ENCODE measurements at places on chromosomes 6 and 20.

GRCh38 chr20:21179757-21180156, 53.9 kb downstream of the KIZ start:
- no peak for DNase-seq

- DNase-seq = no peak
Observed at GRCh38 chr20:62449951-62450691, 22.8 kb upstream of the RBBP8NL start.

GRCh38 chr6:45586216-45587171, 208.8 kb upstream of the SUPT3H start:
- peak; percentile 41 for DNase-seq

GRCh38 chr20:53599044-53599362, 5.4 kb upstream of the ZNF217 start:
- DNase-seq = no peak

DNA sequence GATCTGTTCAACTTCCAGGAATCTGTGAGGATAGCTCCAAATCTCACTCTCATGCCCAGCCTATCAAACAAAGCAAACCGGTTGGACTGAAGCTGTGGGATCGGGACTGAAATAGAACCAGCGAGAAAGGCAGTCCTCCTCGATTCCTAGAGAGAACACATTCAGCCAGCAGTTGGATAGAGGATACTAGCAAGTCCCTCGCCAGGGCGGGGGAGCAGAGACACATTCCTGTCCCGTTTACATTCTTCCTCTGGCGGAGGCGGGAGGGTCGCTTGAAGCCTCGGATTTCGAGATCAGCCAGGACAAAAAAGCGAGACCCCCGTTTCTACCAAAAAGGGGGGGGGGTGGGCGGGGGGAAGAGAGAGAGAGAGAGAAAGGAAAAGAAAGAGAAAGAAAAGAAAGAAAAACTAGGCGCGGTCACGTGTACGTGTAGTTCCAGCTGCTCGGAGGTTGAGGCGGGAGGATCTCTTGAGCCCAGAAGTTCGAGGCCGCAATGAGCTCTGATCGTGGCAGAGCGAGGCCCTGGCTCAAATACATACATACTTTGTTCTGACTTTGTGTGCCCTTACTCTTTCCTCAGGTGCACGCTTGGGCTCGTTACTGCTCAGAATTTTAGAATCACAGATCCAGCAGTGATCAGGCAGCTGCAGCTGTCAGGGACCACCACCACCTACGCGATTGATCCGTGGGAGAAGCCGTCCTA, 19.5 kb downstream of the ZNF311 start:
- no peak for DNase-seq

DNA sequence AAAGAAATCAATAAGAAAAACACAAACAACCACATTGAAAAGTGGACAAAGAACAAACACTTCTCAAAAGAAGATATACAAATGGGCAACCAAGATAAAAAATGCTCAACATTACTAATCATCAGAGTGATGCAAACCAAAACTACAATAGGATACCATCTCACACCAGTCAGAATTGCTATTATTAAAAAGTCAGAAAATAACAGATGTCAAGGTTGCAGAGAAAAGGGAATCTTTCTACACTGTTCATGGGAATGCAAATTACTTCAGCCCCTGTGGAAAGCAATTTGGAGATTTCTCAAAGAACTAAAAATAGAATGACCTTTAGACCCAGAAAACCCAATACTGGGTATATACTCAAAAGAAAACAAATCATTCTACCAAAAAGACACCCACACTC, 29.8 kb downstream of the KIF6 start:
- no peak for DNase-seq

DNA sequence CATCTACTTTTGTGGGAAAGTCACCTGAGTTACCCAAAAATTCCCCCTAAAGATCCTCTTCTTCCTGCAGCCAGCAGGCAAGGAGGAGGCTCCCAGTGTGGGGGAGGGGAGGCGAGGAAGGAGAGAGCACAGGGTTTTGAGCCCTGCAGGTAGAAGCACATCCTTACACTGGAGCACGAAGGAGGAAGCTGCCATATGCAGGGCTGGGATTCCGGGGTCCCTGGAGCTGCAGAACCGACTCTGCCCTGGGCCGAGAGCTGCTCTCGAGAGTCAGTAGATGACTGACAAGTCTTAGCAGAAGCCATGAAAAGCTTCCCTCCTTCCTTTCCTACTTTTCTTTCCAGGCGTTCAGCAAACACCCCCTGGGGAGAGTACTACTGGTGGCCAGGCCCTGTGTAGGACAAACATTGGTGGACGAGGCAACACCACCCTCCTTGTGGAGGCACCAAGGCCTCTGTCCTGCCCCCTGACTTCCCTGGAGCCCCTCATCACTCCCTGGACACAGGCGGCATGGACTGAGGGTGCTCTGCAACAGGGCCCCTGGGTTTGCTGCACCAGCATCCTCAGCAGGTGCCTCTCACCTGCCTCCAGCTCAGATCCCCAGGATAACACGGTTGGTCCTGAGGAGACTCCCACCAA, 211.7 kb upstream of the CST7 start:
- no peak for DNase-seq

DNA sequence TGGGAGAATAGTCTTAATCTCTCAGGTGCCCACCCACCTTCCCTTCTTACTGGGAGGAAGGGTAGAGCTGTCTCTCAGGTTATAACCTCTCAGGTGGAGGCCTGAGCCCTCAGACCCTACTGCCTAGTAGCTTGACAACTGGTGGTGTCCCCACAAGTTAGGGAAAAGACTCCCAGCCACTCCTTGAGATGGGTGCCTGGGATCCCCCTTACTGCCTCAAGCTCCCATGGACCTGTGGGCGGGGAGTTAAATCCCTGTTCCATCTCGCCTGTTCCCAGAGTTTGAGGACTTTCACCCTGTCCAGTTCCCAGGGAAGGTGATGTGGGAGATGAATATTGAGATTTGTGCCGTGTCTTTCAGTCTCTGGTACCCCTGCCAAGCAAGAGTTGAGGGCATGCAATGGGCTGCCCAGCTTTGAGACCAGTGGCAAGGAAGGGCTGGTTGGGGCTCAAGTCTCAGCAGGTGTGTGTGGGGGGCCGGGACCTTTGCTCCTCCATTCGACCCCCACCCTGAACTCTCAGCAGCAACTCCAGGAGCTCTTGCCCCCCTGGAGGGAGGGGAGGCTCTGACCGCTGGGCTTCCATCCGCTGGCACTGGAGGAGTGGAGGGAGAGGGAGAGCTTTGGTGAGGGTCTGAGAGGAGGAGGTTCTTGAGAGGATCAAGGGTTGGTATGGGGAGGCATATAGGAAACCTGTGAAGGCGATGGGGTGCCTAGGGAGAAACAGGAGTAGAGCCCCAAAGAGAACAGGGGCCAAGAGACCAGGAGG, 1.1 kb upstream of the PBX2 start:
- no peak for DNase-seq

- DNase-seq = no peak
Observed at GRCh38 chr20:37869334-37869861, 33.5 kb upstream of the VSTM2L start.

DNA sequence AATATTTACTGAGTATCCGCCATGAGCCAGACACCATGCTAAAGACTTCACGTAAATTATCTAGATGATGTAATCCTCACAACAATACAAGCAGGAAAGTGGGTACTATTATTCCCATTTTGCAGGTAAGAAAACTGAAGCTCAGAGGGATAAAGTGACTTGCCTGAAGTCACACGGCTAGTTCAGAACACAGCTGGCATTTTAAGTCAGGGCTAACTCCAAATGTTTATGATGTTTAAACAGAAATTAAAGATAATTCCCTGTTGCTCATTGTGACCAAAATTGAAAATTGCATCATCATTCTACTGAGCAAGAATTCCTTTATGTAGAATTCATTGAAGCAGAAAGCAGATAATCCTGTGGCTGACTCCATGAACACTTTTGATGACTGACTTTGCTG, 71.3 kb upstream of the STXBP5 start:
- no peak for DNase-seq

DNA sequence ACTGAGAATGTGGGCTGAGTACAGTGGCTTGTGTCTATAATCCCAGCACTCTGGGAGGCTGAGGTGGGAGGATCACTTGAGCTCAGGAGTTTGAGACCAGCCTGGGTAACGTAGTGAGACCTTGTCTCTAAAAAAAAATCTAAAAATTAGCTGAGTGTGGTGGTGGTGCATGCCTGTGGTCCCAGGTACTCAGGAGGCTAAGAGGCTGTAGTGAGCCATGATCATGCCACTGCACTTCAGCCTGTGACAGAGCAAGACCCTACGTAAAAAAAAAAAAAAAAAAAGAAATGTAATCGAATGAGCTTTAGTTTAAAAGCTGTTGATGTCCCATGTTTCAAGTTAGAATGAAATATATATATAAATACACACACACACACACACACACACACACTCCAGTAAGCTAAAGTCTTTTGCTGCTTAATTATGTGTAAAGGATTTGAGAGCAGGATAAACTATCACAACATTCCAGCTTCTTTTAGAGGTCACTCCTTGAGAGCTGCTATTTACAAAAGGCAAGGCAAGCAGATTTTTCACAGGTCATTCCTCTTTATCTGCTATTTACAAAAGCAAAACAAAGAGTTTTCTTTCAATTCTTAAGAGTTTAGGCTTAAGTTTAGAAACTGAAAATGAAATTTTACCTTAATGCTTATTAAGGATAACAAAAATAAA, 4.7 kb upstream of the MICAL1 start:
- no peak for DNase-seq

DNA sequence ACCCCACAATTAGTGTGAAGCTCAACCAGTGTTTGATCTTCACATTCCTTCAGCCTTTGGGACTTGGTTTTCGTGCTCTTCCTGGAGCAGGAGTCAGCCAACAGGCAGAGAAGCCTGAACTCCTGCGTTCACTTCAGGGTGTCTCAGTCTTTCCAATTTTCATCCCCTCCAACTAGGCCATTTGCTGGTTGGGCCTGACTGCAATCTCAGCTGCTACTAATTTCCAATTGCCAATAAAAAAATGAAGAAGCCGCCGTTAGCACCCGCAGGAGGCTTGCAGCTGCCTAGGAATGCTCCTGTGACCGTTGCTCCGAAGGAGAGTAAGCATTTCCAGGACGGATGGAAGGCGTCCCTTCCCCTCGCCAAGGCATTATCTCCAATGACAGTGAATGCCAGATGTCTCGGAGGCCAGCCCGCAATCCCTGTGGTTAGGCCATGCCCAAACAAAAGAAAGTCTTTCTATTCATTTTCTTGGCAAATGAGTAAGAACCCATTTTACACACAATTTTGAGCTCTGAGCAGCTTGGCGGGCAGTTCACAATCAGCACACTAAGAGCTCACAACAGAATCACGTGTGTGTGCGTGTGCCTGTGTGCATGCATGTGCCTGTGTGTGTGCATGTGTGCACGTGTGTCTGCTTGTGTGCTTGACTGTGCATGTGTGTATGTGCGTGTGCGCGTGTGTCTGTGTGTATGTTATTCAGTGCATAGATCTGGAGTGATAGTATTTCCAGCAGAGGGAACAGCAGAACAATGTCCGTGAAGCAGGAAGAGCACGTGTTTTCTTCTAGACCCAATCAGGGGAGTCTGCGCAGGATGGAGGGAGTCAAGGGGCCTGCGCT, 301.2 kb downstream of the SMOC2 start:
- DNase-seq = no peak

DNA sequence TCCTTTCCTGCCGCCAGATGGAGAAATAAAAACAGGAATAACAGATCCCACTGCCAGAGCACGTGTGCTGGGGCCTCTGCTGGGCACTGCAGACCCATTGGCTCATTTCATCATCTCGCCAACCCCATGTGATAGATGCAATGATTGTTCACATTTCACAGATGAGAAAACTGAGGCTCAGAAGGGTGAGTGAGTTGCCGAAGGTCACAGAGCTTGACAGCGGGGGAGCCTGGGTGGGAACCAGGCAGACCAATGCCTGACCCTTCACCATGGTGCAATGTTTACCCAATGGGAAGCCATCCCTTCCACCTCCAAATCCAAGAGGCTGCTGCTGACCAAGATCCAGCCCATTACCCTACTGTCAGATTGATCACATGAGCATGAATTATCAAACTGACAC, 105.1 kb downstream of the JPH2 start:
- DNase-seq = no peak

GRCh38 chr6:73803562-73804241, 107.7 kb downstream of the CD109 start:
- no peak for DNase-seq

DNA sequence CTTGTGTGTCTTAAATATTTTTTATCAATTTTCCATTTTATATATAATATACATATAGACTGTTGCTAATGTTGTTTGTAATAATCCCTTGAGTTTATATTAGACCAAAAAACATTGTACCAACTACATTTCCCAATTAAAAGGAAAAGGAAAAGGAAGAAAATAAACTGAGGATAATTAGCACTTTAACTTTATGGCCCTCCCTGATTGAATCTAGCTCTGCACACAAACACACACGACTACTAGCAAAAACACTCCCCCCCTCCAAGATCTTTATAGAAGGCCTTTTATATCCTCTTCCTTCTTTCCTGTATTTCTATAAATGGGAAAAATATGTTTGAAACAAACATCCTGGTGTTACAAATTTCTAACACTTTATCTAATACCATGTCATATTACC, 276.8 kb downstream of the NKAIN2 start:
- DNase-seq = no peak

- no peak for DNase-seq
Observed at GRCh38 chr20:54415967-54416366, 59.4 kb upstream of the DOK5 start.

DNA sequence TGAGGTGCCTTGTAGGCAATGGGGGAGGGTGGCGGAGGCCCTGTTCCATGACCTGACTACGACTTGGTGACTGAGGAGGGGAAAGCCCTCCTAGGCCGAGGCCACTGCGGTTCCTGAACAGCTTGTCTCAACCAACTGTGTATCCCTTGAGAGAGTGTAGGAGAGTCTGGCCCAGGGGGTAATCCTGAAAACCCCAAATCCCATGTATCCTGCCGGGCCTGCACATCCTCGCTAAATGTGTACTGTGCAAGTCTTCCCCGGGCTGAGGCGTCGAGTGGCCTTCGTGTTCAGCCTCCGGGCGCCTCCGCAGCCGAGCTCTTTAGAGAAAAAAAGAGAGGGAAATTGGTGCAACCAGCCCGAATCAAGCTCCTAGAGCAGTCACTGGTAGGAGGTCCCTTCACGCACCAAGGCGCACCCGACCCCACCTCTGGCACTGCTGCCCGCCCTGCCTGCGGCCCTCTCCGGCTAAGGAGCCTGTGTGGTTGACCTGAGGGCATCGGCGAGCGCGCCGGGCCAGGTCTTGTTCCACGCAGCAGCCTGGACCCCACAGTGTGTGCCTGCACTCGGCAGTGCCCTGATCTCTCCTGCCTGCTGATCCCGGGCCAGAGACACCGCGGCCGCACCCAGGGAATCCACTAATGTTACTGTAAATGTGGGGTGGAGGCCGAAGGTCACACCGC, 7.3 kb downstream of the SIM1 start:
- DNase-seq = no peak
